Effector CD8-positive, alpha-beta T cell (primary cell): ENCODE measurements at places on chromosomes 1 and 21.
A peak's percentile ranks its signal among the peaks of the same experiment; 100 is the strongest.

DNA sequence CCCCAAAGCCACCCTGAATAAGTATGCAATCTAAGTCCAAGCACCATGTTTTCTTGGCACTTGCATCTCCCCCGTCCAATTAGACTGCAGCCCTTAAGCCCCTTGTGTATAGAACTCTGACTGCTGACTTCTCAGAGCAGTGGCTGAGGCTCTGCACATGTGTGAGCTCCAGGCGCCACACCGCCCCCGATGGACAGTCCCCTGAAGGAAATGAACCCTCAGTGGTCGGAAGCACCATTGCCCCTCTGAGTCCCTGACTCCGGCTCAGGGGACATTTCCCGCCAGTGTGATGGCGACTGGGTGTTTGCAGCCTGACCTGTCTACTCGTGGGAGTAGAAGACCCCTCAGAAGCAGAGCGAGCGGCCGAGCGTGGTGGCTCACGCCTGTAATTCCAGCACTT is 37.2 kb upstream of the SCCPDH start:
- DNase-seq: no peak

GRCh38 chr1:198467907-198468306 is 72.6 kb downstream of the ATP6V1G3 start:
- DNase-seq: no peak

DNA sequence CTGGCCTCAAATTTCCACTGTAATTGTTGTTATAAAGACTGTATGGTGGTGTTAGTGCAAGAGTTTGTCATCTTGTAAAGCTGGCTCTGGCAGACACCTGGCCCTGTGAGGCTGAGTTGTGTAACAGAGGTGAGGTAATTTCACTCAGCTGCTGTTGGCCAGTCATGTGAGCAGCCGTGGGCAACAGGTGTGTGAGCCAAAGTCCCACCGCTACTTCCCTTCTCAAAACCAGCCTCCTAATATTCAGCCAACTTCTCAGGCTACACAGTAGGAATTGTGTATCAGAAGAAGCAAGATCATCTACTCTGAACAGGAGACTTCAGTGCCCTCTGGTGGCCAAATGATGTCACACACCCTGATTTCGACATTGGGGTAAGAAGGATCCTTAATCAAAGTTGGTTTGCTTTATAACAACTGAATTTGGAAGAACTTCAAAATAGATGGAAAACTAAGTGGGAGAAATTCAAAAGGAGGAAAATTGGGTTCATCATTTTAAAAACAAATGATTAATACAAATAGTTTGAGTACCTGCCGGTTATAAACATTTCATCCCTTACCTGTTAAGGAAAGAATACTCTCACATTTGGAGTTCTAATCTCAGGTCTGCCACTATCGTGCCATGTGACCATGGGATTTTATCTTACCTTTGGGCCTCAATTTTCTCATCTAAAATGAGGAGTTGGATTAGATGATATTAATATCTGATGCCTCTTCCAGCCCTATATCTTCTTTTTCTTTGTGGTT is 2.6 kb upstream of the CREG1 start:
- peak; percentile 62 for DNase-seq

GRCh38 chr21:28429161-28429560 is 563.5 kb downstream of the LTN1 start:
- no peak for DNase-seq

DNA sequence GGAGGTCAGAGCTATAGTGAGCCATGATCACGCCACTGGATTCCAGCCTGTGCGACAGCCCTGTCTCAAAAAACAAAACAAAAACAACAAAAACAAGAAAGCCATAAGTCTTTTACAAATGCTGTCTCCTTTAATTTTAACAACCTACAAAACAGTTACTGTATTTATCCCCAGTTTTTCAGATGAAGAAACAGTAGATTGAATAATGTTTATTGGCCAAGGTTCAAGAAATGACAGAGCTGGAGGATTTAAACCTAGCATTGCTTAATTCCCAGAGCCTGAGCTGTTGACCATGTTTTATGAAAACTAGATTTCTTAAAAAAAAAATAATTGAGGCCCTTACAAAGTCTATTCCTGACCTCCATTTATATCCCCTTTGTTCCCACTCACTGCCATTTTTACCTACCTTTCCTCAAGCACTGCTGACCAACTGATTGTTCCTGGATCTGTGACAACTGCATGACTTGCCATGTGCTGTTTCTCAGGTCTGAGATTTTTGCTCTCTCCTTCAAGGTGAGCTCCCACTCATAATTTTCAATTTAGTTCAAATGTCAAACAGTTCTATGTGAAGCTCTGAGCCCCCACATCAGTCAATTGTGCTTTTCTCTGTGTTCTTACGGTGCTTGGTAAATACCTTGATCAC is 140.8 kb downstream of the CHRM3 start:
- DNase-seq: no peak

DNA sequence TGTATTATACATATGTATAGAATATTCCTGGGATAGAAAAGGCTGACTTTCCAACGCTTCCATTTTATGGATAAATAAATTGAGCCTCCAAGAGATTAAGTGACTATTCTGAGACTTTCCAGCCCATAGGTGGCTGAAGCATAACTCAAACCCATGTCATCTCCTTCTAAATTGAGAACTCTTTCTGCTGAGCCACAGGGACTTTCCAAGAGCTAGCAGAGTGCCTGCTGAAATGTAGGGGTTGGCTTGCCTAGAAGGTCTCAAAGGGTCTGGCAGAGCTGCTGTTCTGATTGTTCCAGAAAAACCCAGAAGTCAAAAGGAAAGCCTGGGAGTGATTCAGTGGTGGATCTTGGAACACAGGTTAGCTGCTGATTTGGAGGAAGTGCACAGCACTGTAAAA is 146.4 kb upstream of the BEND5 start:
- no peak for DNase-seq

GRCh38 chr1:29806646-29807319 is 570.5 kb downstream of the PTPRU start:
- DNase-seq: no peak

DNA sequence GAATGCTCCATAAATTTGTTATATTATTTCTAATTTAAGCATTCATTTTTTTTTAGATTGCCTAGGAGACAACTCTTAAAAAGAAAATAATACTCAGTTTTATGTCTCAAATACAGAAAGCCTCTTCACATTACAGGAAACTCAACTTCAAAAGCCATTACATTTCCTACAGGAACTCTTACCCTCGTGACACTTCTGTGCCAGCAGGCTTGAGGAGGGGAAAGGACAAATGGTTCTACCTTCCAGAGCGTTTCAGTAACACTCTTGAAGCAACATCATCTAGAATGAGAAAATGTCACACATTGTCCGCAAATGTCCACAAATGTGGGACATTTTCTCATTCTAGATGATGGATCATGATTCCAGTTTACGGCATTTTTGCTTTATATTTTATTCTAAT is 51.7 kb downstream of the PTPN14 start:
- no peak for DNase-seq

DNA sequence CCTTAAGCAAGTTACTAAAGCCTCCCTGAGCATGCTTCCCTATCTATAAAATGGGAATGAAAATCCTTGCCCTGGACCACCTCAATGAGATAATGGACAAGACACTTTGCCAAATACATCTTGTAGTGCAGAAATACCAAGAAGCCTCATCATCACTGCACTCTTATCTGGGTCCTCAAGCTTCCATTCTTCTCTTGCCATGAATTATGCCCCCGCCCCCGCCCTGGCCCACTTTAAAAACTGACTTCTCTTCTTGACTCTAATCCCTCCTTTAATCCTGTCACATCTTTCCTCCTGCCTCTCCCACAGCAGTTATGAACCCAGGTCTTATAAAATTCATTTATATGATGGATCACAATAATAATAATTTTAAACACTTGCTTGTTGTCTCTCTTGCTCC is 14.8 kb downstream of the ARHGEF11 start:
- no peak for DNase-seq

DNA sequence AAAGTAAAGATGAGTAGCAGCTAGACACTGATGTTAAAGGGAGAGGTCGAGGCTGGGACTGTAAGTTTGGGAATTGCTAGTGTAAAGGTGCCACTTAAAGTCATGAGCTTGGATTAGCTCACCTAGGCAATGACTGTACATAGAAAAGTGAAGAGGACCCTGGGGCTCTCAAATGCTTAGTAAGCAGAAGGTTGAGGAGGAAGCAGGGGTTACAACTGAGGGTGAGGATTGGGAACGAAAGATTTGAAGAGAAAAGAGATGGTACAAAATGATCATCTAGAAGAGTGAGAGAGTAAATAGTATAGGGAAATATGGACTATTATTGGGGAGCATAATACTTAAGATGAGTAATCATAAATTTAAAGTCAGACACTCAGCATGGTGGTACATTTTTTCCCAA is 63.1 kb upstream of the TNFSF4 start:
- DNase-seq: no peak

- DNase-seq: no peak
Measured at GRCh38 chr1:174877208-174877673, 122.5 kb upstream of the CACYBP start.

GRCh38 chr1:97783751-97784150 is 137.1 kb downstream of the DPYD start:
- DNase-seq: no peak
